Calu3 (cell line): ENCODE measurements at places on chromosomes 7 and 10.

DNA sequence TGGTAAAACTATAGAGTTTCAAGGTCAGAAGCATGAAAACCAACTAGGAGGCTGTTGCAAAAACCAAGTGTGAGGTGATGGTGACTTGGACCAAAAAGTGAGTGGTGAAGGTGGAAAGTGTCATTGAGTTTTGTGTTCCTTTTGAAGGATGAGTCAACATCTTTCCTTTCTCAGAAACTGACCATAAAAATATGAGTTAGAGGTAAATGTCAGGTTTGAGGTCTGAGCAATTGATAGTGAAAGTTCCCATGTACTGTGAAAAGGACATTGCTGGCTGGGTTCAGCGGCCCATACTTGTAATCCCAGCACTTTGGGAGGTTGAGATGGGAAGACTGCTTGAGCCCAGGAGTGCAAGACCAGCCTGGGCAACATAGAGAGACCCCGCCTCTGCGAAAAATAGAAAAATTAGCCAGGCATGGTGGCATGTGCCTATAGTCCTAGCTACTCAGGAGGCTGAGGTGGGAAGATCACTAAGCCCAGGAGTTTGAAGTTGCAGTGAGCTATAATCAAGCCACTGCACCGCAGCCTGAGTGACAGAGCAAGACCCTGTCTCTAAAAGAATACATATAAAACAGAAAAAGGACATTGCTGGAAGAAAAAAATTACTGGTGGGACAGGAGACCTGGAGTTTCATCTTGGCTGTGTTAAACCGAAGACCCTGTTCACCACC is 89.3 kb upstream of the ARID5B start:
- DNase-seq = no peak

DNA sequence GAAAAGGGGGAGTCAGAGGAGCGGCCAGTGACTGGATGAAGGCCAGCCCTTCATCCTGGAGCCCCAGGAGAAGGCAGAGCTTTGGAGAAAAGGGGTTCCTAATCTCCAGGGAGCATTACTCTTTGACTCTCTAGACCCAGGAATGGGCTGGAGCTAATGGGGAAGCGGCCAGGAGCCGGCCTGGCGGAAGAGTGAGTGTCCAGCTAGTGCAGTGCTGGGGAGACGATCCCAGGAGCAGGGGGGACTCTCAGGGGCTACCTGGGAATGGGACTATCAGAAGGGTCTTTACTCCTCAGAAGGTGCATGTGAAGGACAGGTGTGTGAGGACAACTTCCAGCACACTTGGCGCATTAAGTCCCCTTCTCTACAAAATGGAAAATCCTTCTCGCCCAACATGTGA is 2.4 kb upstream of the PAX2 start:
- DNase-seq = no peak

DNA sequence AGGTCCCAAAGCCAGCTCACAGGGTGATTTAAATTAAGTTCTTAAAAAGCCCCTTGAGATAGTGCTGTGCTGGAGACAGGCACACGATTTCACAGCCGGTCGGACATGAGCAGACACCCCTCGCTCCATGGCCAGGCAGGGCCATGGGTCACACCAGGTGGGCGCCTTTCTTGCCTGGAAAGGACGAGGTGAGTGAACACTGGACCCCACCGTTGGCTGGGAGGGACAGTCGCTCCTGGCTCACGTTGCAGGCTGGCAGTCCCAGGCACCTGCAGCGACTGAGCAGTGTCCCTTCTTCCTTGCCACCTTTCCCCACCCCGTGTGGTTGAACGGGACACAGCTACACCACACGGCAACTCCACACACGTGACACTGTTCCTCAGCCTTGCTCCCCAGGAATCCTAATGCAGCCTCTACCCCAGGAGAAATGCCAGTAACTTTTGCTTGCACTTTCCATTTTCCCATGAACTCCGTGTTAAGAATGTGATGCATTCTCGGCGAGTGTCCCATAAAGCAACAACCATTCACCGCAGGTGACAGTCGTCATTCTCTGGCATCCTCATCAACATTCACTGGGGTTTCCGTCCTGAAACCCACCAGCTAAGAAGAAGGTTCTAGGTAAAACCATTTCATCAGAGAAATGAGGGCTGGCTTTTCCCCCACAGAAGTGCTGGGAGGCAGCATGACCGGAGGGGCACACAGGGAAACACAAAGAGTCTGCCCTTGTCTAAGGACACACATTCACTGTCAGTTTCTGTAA is 217.4 kb downstream of the ZMYND11 start:
- DNase-seq = no peak

GRCh38 chr7:111980725-111981124 is 225.5 kb downstream of the DOCK4 start:
- no peak for DNase-seq

- DNase-seq = no peak
Observed at GRCh38 chr7:87475359-87476178, at the start of gene ABCB4. Gene ABCB4 (minus strand): TSS chr7:87475680. CDS start chr7:87475465, 215 bp downstream.

DNA sequence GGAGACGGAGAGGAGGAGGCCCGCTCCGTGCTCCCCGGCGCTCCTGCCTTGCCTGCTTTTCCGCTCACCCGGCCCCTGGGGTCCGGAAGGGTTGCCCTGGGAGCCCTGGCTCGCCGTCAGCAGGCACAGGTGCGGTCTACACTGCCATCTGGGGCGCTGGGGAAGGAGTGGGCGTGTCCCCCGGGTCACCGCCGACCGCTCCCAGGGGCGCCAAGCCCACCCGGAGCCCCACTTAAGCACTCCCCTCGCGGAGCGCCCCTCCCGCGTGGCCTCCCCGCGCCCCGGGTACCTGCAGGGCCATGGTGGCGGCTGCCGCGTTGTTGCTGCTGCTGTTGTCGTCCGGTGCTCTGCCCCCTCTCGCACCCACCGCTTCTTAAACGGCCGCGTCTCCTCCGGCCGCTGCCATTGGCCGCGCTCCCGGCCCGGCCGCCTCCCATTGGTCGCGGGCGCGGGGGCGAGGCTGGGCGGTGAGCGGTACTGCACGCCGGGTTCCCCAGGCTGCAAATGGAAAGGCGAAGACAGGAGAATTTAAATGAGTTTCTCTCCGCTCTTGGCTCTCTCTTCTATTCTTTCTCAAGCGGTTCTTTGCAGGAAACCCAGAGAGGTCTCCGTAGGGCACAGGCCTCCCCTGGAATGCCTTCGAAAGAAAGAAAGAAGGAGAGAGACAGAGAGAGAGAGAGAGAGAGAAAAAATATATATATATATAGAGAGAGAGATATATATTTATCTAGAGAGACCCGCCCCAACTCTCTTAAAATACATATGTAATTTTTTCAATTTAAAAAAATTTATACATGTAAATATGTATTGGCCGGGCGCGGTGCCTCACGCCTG is at the start of gene ACBD7:
Gene ACBD7, minus strand, starts transcription at position 349 of the 834 bp plus-strand sequence. Its CDS starts 48 bp downstream, at position 301.
- peak; percentile 89 for DNase-seq

DNA sequence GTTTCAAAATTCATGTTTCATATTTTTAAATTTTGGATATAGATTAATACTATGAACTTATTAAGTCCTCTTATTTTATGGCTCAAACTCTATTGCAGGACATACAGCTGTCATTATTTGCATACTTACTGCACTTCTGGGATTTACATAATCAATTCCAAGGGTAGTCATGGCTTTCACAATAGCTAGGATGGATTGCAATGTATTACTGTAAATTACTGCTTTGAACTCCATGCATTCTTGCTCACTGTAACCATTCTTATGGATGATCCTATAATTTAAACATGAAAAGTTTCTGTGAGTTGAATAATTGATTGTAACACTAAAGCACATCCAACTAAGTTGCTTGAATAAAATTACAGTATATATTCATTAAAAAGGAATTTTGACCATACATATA is 23.5 kb downstream of the GNAT3 start:
- DNase-seq = no peak

- no peak for DNase-seq
Observed at GRCh38 chr10:113971349-113971973, 72.2 kb upstream of the ADRB1 start.

DNA sequence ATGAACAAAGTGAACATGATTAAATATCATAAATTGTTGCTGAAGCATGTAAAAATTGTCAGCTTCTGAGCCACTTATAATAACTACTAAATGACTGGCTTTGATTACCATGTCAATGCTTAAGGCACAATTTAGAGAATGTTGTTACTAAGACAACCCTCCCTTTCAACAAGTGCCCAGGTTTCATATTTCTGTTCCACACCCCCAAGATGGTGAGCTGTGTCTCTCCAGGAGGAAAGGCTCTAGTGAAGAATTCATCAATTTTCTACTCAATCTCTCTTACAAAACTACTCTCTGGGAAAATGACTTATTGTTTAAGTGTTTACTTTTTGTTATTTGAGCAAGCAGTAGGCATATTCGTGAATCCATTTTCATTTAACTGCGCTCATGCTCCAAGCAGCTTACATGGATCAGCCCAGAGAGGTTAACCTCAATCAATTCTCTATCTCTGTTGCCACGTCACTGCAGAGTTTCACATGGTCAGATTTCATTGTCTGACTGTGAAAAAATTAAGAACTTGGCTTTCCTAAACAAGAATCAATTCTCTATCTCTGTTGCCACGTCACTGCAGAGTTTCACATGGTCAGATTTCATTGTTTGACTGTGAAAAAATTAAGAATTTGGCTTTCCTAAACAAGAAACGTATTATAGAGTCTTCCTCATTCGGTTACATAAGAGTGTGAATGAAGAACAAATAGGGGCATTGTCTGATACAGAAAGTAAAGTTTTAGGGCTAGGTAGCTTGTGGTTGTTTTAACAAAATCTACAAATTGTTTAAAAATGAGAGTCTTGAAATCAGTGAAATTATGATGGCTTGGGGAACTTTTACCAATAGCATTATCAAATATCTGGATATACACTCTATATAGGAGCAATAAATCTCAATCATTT is 49.7 kb downstream of the CCDC71L start:
- DNase-seq = peak; percentile 47

- DNase-seq = no peak
Observed at GRCh38 chr10:58282615-58283014, 13.7 kb downstream of the CISD1 start.

DNA sequence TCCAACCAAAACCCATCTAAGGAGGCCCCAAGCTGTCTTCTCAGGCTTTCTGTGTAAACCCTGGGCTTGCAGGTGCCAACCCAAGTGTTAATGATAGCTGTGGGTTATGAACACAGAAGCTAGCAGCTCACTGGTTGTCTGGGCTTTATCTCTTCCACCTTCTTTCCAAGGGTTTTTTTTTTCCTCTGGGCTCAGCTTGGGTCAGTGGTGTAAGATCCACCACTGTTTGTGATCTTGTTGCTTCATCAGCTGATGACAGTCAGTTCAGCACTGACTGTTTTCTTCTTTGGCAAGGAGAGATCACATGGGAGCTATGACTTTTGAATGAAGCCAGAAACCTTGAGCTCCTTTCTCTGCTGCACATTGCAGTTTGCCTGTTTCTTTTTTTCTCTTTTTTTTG is 4.6 kb downstream of the GTPBP4 start:
- no peak for DNase-seq

GRCh38 chr10:12348294-12348869 is 965 bp upstream of the CAMK1D start:
- DNase-seq = no peak

GRCh38 chr10:12946372-12946771 is 55.1 kb downstream of the CCDC3 start:
- DNase-seq = no peak

DNA sequence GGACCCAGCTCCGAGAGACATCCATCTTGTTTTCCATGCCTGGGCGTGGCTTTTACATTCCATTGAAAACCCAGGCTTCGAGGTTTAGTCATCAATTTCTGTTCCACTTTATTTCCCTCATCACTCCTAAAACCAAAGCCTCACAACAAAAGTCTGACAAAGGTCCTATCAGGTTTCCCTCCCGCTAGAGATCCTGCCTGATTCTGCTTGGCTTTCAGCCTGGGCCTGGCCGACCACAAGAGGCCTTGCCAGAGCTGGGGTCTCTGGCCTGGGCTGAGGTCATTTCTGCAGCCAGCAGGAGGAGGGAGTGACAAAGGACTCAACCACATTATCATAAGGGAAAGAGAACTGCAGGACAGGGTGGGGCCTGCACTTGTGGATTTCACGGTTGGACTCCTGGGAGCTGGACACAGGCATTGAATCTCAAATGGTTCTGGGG is 167.0 kb downstream of the FANK1 start:
- no peak for DNase-seq

DNA sequence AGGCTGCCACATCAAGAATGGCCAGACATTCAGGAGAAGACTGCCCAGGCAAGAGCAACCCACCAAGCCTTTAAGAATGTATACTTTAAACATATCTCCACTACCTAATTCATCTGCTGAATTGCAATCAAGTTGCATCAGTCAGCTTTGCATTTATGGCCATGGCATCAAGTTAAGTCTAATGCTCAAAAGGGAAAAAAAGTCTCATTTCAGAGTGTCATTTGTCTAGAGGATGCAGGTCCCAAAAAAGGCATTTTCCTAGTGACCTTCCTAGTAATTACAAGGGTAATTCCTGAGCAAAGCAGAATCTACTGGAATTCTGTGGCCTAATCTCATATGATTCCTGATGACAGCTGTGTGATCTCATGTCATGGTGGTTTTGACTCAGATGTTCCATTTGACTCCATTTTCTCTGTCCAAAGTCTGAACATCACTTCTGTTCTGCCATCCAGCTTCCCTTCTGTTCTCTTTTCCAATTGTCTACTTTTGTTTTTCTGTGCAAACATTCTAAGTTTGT is 7.3 kb upstream of the CABCOCO1 start:
- DNase-seq = no peak

DNA sequence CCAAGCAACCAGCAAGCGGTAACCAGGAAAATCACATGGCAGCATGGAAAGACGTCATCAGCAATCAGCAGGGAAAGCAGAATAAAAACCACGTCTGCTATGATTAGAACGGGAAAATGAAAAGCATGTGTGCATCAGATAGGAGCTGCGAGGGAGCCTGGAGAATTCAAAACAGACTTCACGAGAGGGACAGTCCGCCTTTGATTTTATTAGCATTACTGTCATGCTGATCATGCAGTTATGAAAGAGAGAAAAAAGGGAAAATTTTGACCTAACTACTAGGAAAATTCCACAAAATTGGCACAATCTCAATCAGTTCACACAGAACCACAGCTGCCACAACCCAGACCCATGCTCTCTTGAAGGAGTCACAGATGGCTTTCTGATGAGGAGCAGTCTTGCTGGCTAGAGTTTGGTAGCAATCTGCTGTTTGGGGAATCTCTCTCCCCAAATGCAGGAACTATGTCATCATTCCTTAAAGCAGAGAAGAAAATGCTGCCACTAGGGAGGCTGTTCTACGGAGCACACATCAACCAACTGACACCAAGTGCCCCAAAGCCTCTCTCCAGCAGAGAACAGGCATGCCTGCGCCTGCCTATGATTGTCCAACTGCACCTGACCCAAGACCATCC is 295.9 kb downstream of the TNS3 start:
- DNase-seq = no peak
